Amniotic stem cell (primary cell): ENCODE measurements at places on chromosomes 5 and 9.

DNA sequence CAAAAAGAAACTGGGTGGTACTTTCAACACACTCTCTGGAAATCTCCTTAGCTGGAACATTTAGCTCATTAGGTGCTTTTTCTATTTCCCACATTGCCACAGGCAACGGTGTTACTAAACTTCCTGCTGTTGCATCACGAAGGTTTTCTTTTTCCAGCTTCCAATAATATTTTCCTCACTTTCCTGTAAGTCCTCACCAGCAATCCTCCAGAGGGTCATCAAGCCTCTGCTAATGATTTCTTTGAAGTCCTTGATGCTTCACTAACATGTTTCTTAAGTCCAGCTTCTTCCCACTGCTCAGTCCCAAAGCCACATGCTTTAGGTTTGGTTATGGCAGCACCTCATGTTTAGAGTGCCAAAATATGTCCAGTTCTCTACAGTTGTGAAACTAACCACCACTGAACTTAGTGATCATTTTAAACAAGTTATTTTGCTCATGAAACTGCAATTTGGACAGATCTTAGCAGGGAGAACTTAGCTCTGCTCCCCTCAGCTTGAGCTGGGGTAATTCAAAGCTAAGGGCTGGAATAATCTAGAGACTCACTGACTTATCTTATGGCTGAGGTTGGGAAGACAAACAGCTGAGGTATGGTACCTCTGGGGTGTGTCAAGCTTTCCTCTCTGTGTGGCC, 39.9 kb upstream of the RETREG1 start:
- no peak for DNase-seq

- DNase-seq: no peak
Measured at GRCh38 chr9:124126648-124127646, 115.4 kb downstream of the LHX2 start.

GRCh38 chr5:140348104-140348503, 1.7 kb upstream of the HBEGF start:
- no peak for DNase-seq

DNA sequence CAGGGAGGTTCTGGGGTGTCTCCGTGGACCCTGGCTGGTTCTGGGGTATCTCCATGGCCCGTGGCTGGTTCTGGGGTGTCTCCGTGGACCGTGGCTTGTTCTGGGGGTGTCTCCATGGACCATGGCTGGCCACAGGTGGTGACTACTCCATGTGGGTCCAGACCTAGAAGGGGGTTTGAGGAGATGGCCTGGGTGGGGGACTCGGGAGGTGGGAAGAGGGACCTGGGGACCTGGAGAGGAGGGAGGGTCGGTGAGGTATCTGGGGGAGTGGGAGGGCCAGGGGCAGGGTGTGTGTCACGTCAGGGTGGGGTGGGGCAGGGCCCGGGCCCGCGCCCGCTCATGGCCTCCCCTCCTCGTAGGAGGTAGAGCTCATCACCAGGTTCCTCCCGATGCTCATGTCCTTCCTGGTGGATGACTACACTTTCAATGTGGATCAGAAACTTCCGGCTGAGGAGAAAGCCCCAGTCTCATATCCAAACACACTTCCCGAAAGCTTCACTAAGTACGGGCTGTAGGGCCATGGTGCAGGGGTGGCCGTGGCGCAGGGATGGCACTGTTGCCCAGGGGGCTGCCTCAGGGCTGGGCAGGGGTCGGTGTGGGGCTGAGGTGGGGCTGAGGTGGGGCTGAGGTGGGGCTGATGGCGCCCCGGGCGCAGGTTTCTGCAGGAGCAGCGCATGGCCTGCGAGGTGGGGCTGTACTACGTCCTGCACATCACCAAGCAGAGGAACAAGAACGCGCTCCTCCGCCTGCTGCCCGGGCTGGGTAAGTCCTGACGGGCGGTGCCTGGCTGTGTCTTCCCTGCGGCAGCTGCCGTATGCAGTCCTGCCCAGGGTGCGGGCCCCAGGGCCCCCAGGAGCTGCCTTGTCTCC, 10.7 kb upstream of the TOR4A start:
- no peak for DNase-seq
